ENCODE measurements at places on chromosomes 16 and 17. TPM values are rescaled to one million over a fixed set of nuclear protein-coding genes. Genes with fewer than 3 reads are reported as not detected.

DNA sequence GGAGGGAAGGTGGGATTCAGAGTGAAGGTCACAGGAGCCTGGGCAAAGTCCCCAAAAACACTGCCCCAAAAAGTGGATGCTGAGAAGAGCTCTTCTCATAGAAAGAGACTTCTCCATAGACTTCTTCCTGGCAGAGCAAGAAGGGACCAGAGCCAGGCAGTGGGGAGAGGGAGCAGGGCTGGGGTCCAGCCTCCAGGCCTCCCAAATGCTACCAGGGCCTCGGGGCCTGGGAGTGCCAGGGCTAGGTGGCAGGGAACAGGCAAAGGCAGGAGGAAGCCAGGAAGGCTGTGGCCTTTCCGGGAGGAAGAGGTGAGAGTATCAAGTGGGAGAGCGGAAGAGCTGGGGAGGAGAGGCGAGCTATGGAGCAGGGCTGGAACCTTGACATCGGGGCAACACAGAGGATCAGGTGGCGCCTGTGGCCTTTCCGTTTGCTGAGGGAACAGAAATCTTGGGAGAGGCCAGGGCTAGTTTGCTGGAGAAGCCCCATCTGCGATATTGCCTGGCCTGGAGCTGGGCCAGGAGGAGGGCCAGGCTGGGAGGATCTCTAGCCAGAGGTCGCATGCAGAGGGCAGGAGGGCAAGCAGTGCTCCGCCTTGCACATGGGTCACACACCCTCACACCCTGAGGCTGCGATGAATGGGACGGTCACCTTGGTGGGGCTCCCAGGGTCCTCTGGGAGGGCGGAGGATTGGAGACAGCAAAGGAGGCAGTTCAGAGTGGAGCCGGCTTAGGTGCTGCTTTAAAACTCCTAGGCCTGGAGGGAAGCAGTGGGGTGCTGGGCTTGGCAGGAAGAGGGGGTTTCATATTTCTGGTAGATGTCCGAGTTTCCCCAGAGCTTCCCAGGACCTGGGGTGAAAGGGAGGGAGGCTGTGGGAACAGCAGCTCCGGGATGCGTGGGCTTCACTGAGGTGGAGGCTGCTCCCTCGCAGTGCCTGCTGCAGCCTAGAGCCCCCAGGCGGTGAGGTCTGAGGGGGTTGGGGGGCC is 3.4 kb downstream of the SLC16A5 start:
- peak; percentile 56 for DNase-seq

TLCD3B gene
- polyA plus RNA-seq: 0.24 TPM

DNA sequence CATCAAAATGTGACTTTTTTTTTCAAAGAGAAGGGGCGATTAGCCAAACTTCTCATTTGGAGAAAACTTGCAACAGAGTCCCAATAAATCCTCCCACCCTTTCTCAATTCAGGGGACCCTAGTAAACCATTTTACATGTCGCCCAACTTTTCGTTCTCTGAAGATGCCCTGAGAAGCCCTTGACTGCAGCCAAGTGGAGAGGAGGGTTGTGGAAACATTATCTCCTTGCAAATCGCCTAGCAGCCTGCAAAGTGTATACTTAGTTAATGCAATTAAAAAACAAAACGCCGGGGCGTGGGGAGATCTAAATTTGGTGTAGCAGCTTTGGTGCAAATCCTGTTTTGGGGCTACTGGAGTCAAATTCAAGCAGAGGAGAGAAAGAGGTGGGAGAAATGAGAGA is 1.2 kb upstream of the SHISA9 start:
- DNase-seq: no peak

VMO1 gene
- polyA plus RNA-seq: not detected

WDR45B gene
- polyA plus RNA-seq: 43.1 TPM

ADAD2 gene
- polyA plus RNA-seq: not detected

DNA sequence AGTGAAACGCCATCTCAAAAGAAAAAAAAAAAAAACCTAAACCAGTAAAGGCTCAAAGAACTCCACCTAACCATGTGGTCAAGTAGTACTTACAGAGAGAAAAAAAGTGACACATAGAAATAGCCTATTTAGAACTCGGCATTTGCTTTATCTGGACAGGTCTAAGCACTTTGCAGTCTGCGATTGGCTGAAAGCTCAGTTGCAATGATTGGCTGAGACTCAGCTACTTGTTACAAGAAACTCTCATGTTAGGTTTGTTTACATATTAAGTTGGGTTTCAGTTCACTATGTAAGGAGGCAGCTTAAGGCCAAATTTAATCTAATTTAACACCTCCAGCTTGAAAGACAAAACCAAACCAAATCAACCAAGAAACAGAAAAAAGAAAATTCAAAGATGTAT is 19.1 kb downstream of the ABCC3 start:
- DNase-seq: no peak

DNA sequence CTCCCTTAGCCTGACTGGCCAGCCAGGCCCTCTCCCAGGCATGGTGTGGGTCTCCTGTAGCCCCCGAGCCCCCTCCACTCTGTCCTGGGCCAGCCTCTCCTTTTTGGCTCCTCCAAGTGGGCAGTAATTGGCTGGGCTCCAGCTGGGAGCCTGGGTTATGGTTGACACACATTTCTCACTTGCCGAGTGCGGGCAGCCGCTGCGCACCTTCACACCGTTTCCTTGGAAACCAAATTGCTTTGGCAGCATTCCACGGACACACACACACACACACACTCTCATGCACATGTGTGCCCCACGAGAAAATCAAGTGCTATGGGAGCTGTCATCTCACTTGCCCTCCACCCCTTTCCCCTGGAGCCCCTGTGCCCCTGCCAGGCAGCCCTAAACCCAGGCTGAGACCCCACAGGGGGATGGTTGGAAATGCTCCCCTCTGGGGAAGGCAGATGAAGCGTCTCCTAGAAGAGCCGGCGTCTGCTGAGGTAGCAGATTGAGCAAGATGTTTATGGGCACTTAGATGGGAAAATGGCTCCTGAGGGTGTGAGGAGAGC is 402.7 kb upstream of the TNRC6C start:
- no peak for DNase-seq

MRPL12 gene
- 351 TPM for polyA plus RNA-seq

DNA sequence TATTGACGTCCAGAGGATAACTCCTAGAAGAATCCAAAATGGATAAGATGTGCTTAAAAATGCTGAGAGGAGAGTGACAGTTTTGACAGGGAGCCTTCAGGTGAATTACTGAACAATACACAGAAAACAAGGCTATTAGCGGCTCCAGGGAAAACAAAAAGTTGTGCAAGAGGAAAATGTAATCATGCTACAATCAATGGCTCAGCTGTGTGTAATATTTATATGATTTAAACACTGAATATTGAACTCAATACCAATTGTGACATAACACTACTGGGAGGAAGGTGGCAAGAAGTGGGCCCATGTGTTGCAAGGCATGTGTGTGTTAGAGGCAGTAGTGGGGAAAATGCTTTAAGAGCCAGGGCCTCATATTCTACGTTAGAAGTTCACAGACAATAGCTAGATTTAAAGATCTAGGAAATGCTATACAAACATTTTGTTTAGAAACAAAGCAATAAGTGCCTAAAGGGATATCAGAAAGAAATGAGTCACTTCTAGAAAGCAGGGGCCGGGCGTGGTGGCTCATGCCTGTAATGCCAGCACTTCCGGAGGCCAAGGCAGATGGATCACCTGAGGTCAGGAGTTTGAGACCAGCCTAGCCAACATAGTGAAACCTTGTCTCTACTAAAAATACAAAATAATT is 253.2 kb upstream of the IRX5 start:
- DNase-seq: no peak

- DNase-seq: no peak
Measured at GRCh38 chr16:62549875-62550274, 513.6 kb upstream of the CDH8 start.

LAT gene
- 1.6 TPM for polyA plus RNA-seq
